ENCODE measurements at places on chromosomes 4 and X.

DNA sequence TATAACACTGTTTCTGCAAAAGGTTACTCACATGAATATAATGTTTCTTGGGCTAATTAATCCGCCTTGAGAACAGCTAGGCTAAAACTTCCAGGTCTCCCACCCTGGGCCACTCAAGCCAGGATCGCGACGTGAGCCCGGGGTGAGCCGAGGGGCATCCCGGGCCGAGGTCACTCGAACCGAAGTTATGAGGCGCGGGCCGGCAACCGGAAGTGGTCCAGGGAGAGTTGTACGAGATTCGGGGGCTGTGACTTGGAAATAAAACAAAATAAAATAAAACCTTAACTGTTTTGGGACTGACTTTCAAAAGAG, 317 bp downstream of the CMC4 start:
- DNase-seq: no peak

GRCh38 chrX:53354669-53355068, 67.8 kb downstream of the SMC1A start:
- DNase-seq: peak; percentile 18

GRCh38 chr4:82630079-82630478, 68.3 kb upstream of the TMEM150C start:
- no peak for DNase-seq

DNA sequence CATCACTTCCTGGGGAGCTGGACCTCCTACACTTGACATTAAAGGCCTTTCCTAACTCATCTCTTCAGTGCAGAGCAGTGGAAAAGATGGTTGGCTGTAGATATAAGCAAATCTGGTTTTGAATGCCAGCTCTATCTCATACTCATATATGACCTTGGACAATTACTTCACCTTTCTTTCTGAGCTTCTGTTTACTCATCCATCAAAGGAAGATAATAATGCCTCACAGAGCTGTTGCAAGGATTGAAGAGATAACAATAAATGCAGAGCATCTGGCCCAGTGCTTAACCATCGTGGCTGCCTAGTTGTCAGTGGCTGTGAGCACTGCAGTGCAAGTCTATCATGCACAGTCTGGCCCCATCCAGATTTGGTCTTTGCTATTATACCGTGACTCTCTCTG, 148.1 kb upstream of the EOLA2 start:
- DNase-seq: no peak

GRCh38 chrX:112012360-112012759, 70.2 kb downstream of the TRPC5 start:
- DNase-seq: no peak

DNA sequence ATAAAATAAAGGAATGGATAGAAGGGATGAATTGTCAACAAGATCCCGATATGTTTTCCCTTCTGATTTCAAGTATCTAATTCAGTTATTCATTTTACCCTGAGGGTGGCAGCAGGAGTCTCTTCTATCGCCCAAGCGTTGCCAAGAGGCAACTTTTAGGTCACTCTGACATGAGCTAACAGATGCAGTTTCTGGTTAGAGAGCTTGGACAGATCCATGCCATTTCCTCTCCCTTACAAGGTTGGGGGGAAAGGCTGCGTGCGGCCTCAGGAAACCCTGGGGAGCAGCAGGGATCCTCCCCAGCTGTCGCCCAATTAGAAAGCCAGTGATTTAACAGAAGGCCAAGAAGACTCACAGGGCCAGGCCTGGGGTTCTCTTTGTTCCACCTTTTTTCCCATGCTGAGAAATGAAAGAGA, 35.3 kb upstream of the WAS start:
- peak; percentile 69 for DNase-seq

DNA sequence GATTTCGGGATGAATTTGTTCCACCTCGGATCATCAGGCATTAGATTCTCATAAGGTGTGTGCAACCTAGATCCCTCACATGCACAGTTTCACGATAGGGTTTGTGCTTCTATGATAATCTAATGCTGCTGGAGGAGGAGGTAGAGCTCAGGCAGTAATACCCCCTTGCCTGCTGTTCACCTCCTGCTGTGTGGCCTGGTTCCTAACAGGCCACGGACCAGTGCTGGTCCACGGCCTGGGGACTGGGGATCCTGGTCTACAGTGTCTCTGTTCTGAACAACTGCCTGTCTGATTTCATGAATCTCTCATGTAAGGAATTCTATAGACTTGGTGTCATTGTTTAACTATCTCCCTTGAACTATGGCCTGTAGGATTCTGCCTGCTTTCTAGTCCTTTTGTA, 269.9 kb downstream of the SPRY1 start:
- DNase-seq: no peak

DNA sequence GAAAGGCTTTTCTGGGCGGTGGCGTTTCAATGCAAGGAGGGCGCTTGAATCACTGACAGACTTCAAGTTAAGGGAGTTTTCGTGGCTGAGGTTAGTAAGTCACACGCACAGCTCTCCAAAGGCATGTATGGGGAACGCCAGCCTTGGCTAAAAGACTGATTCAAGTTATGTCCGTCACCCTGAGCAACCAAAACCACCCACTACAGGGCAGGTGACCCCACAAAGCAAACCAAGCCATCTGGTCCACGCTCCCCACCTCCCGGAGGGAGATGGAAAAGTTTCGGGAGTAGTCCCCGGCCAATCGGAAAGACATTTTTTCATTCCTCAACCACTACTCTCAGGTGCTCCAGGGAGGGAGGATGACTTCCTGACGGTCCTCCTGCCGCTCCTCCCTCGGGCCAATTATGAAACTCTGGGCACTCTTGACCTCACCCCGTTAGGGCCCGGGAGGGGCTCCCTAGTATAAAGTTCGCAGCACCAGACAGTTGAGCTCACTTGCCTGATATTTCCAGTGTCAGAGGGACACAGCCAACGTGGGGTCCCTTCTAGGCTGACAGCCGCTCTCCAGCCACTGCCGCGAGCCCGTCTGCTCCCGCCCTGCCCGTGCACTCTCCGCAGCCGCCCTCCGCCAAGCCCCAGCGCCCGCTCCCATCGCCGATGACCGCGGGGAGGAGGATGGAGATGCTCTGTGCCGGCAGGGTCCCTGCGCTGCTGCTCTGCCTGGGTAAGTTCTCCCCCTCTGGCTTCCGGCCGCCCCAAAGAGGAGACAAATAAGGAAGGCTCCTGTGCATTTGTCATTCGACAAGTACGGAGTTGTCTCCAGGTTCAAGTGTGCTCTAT, at the start of gene EREG:
Gene EREG (plus strand): TSS at position 494 of the 840 bp plus-strand sequence. CDS start 164 bp downstream, at position 658.
- peak; percentile 75 for DNase-seq

DNA sequence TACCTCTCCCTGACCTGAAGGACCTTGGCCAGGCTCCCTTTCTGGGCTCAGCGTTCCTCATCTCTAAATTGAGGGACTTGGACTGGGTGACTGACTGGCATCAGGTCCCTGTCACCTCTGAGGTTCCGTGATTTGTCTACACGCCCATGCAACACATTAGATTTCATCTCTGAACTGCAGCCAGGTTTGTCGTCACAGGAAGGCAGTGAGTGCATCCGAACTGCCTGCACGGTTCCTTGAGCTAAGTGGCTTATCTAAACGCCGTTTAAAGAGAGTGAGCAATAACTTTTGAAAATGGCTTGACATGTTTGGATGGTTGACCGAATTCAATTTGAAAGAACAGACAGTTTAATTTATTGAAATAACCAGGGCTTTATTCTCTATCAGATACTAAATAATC, 70.1 kb downstream of the PCYT1B start:
- DNase-seq: no peak

GRCh38 chrX:122771933-122772332, 412.1 kb upstream of the GRIA3 start:
- no peak for DNase-seq

GRCh38 chrX:41435708-41436107, 11.4 kb upstream of the NYX start:
- peak; percentile 88 for DNase-seq

GRCh38 chrX:8939322-8939721, 94.6 kb downstream of the FAM9B start:
- DNase-seq: no peak

GRCh38 chr4:15893962-15894361, 44.6 kb downstream of the FGFBP1 start:
- peak; percentile 98 for DNase-seq

GRCh38 chr4:83605744-83606172, 69.8 kb downstream of the GPAT3 start:
- no peak for DNase-seq

DNA sequence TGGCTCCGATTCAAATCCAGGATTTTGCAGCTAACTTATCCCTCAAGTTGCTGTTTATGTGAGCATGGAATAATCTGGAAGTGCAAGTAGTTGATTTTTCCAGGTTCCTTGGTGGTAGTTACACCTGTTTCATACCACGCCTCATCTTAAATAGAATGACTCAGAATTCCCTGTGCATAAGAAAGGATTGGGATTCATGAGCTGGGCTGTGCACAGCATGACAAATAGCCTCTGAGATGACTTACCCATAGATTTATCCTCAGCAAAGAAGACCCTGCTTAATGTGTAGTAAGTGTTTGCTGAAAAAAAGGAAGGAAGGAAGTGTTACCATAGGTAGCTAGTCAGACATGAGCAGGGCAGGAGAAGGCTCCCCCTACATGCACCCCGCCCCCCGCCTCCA, 777.7 kb upstream of the ADGRL3 start:
- DNase-seq: no peak

DNA sequence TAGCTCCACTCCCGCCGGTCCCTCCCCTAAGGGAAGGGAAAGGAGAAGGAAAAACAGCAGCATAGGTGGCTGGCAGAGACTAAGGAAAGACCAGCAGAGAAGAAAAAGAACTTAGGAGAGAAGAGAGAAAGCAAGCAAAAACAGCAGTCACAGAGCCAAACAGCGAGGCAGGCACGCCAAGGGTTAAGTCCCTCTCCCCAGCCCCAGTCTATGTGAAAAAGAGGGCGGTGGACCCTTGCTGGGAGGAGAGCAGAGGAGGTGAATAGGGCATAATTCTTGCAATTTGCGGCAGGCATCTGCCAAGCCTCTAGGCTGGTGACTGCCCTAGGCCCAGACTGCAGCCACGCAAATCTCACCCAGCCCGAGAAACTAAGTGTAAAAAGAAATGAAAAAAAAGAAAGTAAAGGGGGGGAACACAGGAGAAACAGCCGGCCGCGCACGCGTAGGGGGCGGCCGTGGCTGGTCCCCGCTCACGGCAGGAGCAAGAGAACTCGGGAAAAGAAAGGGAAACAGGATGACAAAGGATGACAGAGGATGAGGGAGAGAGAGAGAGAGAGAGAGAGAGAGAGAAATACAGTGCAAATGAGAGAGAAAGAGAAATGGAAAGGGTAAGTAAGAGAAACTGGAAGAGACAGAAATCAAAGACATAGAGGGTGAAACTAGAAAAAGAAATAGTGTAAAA, 48.6 kb downstream of the MAGEA9 start:
- peak; percentile 50 for DNase-seq

DNA sequence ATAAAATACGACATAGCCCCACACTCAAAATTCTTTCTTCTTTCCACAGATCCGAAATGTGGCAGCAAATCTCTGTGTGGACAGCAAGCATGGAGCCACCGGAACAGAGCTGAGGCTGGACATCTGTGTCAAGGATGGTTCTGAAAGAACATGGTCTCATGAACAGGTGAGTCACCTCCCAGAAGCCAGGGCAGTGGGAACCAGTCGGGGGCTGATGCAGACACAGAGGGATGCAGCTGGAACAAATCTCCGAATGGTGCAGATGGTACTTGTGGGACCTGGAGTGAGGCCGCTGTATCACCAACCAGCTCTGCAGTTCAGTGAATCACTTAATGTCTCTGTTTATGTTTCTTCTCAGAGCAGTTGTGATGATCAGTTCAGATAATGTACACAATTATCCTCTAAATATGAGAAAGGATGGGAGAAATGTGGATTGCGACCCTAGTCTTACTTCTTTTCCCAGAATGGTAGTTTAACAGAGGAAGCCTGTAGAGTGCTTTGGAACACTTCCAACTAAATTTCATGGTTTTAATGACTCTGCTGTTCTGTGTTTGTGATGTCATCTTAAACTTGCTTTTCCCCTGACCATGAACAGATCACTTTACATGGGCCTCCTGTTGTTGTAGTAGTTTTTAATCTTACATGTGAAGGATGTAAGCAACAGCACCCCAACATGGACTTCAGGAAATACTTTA, 159.3 kb upstream of the GALNT7 start:
- DNase-seq: peak; percentile 60

DNA sequence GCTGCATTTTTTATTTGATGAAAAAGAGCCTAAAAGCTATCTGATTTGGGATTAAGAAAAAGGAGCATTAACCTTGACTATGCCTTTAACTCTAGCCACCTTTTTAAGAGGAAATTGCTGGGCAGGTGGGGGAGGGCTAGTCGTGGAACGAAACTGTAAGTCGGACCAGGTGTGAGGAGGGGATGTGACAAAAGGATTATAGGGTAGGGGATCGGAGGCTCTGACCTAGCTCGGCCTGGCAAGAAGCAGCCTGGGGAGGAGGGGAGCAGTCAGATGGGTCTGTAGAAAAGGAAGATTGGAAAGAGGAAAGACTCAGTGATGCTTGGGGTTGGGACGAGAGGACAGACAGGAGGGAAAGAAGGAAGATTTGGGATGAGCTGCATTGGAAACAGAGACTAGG, 21.1 kb upstream of the SPCS3 start:
- DNase-seq: no peak

DNA sequence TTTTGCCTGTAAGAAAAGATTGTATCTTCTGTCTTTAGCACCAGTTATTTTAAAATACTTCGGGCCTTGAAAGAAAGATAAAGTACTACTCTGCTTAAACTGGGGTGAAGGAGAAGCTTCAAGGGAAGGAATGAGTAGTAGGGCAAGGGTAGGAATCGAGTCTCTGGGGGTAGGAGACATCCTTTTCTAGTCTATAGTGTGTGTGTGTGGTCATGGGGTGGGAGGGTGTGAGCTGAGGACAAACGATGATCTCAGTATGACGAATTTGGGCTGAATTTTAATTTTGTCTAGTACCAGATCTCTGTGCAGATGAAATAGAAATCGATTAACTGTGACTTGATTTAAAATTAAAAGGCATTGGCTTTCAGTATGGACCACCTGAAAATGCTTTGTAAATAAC, 3.3 kb upstream of the MYOZ2 start:
- DNase-seq: no peak

GRCh38 chrX:100895365-100896075, 21.4 kb upstream of the NOX1 start:
- peak; percentile 65 for DNase-seq

- no peak for DNase-seq
These were observed 46.1 kb downstream of the IGFBP7 start for GRCh38 chr4:57064120-57064519.

GRCh38 chrX:57367649-57368048, 81.1 kb downstream of the FAAH2 start:
- peak; percentile 0 for DNase-seq

DNA sequence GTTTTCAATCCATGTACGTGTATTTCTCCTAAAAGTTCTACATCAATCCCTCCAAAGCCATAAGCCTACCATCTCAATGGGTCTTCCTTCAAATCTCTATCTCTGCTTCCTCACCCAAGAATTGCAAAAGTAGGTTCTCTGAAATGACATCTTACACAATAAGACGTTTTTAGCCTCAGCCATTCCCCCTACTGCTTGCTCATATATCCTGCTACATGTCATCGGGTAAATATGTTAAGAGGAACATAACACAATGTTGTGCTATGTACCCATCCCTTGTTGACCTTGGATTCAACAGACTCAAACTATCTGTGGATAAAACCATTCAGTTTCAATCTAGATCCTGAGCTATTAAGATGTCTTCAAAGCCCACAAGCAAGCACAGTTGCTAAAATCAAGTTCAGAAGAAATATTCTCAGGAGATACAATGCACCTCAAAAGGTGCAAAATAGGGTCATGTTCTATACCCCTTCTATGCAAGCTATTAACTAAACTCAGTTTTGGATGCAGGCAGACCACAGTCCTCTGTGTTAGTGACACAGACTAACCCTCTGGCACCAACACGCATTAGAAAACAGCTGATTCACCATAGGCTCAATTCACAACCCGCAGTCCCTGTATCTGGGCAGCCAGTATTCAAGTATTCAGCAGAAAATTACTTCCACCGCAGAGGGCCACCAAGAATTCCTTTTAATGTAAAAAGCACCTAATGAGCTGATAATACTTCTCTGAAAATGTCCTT, 56.8 kb downstream of the CD99L2 start:
- peak; percentile 68 for DNase-seq

Measured in choroid plexus epithelial cell (primary cell).